ENCODE measurements at places on chromosomes 1 and 21. TPM values are rescaled to one million over a fixed set of nuclear protein-coding genes. Genes with fewer than 3 reads are reported as not detected.

The HES3 gene
- total RNA-seq: not detected

The MATN1 gene
- 0.33 TPM for total RNA-seq

The CNIH3 gene
- 4.1 TPM for total RNA-seq

The HSD3B1 gene
- total RNA-seq: not detected

The KCNA3 gene
- 3.6 TPM for total RNA-seq

The OPRD1 gene
- total RNA-seq: 5.2 TPM

The SEMA4A gene
- 12.1 TPM for total RNA-seq

The NPR1 gene
- 6.8 TPM for total RNA-seq

The SPRR2A gene
- not detected for total RNA-seq

The OR10Z1 gene
- total RNA-seq: not detected

The YTHDF2 gene
- 79.8 TPM for total RNA-seq

The CR1L gene
- not detected for total RNA-seq

The TMEM200B gene
- 8.6 TPM for total RNA-seq

The HFM1 gene
- 32.1 TPM for total RNA-seq

The ADCY10 gene
- 0.49 TPM for total RNA-seq

The RGS7 gene
- total RNA-seq: 8.0 TPM

The BEND5 gene
- 16.3 TPM for total RNA-seq

The RGS1 gene
- total RNA-seq: 26.9 TPM

The SPATA45 gene
- not detected for total RNA-seq

The LMOD1 gene
- total RNA-seq: 23.3 TPM

The KIF17 gene
- 4.7 TPM for total RNA-seq

The OR10J1 gene
- not detected for total RNA-seq

The NFIA gene
- 64.5 TPM for total RNA-seq

The CRNN gene
- total RNA-seq: not detected

The PCP4 gene
- 47.6 TPM for total RNA-seq

The MANEAL gene
- total RNA-seq: 15.3 TPM

The TMEM61 gene
- 0.71 TPM for total RNA-seq

The FAM20B gene
- 38.6 TPM for total RNA-seq

The IFI44L gene
- total RNA-seq: 16.8 TPM

The RGS13 gene
- total RNA-seq: not detected

The VSIG8 gene
- not detected for total RNA-seq

The NTRK1 gene
- total RNA-seq: 3.4 TPM

The GIPC2 gene
- 2.1 TPM for total RNA-seq

The PDZK1IP1 gene
- total RNA-seq: 1.0 TPM

The SH2D5 gene
- total RNA-seq: 0.49 TPM

The SPATA46 gene
- not detected for total RNA-seq

The CDK18 gene
- 7.0 TPM for total RNA-seq

The E2F2 gene
- 4.2 TPM for total RNA-seq

The PLA2G2A gene
- 8.3 TPM for total RNA-seq

The ERICH3 gene
- total RNA-seq: 3.4 TPM

The BCL2L15 gene
- total RNA-seq: 0.49 TPM

The ATP1A2 gene
- total RNA-seq: 50.0 TPM

The AMY1B gene
- not detected for total RNA-seq

The CD34 gene
- total RNA-seq: 54.6 TPM

The FAM151A gene
- total RNA-seq: not detected

The TIE1 gene
- 33.0 TPM for total RNA-seq

The FPGT gene
- 35.5 TPM for total RNA-seq

The PGLYRP4 gene
- total RNA-seq: 0.27 TPM

The TRMT1L gene
- 30.0 TPM for total RNA-seq

The LEPROT gene
- 86.8 TPM for total RNA-seq

The CD1E gene
- not detected for total RNA-seq

The GPR157 gene
- 2.5 TPM for total RNA-seq

The SPRR5 gene
- total RNA-seq: not detected

The SEC16B gene
- total RNA-seq: 16.1 TPM

The ALG14 gene
- total RNA-seq: 4.1 TPM

The ATAD3A gene
- 12.8 TPM for total RNA-seq

The OLFML3 gene
- 89.9 TPM for total RNA-seq

The LCE1B gene
- not detected for total RNA-seq

The AVPR1B gene
- not detected for total RNA-seq
